Non-pigmented ciliary epithelial cell (primary cell): ENCODE measurements at places on chromosomes 2 and 18.

DNA sequence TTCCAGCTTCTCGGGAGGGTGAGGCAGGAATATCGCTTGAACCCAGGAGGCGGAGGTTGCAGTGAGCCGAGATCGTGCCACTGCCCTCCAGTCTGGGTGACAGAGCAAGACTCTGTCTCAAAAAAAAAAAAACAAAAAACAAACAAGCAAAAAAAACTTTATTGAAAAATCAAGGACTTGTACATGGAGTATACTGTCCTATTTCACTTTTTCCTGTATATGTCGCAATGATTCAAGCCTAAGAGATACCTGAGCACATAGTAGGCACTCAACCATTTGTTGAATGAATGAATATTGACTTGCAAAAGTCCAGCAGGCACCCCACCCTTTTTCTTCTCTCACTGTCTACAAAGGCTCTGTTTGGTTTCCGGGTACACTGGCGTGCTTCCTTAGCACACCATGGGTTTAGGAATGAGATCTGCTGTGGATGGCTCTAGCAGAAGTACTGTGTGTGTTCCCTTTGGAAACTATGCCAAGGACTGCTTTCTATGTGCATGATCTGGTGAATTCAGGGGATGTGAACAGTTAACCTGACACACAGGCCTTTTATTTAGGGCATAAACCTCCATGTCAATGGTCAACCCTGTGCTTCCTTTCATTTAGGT lies 6.1 kb downstream of the APCDD1 start:
- DNase-seq: no peak

DNA sequence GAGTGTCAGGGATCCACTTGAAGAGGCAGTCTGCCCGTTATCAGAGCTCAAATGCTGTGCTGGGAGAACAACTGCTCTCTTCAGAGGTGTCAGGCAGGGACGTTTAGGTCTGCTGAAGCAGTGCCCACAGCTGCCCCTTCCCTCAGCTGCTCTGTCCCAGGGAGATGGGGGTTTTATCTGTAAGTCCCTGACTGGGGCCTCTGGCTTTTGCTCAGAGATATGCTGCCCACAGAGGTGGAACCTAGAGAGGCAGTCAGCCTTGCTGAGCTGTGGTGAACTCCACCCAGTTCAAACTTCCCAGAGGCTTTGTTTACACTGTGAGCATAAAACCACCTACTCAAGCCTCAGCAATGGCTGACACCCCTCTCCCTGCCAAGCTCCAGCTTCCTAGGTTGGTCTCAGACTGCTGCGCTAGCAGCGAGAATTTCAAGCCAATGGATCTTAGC lies 38.1 kb downstream of the PLEK start:
- no peak for DNase-seq

DNA sequence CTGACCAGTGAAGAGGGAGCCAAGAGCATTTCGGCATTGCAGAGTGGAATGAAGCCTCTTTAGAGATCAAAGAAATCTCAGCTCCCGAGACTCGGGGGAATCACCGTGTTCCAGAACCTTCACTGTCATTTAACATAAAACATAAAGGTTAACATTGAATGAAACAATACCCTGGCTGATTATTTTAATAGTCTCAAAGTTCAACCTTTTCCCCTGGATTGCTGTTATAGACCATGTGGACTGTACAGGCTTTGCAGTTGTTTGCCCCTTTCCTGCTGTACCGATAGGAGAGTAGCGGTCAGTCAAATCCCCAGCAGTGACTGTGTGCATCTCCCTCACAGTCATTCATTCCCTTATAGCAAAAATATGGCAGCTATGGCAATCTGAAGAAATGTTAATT lies 48.4 kb downstream of the POU3F3 start:
- no peak for DNase-seq

DNA sequence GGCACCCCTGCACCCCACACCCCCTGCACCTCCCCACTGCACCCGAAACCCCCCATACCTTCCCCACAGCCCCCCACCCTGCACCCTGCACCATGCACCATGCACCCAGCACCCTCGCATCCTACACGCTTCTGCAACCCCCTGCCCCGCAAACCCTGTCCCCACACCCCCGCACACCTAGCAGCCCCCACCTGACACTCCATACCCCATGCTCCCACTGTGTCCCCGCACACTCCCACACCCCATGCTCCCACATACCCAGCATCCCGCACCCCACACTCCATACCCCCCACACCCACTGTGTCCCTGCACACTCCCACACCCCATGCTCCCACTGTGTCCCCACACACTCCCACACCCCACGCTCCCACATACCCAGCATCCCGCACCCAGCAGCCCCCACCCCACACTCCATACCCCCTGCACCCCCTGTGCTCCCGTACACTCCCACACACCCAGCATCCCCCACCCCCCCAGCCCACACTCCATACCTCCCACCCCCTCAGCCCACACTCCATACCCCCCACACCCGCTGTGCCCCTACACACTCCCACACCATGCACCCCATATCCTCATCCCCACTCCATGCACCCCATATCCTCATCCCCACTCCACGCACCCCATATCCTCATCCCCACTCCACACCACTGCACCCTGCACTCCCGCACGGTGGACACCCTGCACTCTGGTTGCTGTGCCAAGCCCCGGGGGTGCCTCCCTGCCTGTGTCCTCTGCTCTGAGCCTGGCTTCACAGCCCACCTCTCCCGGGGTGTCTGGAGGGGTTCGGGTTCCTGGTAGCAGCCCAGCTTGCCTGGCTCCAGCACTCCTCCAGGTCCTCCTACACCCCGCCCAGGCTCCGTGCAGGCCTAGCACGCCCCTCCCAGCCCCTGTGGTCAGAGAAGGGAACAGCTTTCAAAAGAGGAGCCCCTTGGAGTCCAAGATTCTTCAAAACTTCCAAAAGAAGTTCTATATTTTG lies 93.9 kb upstream of the CTDP1 start:
- no peak for DNase-seq

DNA sequence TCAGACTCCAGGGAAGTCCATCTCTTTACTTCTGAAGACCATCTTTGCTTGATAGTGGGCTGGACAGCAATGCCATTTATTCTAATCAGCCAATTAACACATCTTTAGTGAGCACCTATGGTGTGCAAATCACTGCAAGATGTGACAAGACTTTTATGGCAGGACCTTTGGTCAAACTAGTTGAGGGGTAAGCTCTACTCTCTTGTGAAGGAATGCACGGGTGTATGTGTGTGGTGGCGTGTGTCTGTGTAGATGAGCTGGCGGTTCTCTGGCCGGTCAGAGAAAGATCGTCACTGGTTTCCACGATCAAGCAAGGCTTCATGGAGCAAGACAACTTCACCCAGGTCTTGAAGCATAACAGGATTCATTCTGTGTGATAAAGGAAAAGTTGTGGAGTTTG lies 281.1 kb upstream of the EPAS1 start:
- DNase-seq: no peak

DNA sequence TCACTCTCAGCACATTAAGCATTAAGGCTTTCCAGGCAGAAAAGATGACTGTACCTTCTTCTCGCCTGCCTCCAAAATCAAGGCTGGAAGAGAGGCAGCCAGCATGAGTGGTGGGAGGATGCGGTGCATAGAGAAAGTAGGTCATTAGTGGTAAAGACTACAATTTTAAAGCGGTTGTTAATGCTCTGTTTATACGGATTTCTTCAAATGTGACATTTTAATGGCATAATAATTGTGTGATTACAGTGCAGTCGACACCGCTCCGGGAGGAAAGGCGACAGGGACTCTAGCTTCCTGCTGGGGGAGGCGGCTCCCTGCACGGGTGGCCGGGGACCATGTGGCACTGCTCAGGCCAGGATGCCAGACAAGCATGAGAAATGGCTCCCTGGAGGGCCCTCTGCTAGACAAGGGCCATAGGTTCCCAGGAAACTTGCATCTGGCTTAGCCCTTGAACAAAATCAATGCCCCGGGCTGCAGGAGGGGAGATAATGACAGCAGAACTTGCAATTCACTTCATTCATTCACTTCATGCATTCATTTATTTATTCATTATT lies 129.6 kb downstream of the GALNT14 start:
- no peak for DNase-seq

DNA sequence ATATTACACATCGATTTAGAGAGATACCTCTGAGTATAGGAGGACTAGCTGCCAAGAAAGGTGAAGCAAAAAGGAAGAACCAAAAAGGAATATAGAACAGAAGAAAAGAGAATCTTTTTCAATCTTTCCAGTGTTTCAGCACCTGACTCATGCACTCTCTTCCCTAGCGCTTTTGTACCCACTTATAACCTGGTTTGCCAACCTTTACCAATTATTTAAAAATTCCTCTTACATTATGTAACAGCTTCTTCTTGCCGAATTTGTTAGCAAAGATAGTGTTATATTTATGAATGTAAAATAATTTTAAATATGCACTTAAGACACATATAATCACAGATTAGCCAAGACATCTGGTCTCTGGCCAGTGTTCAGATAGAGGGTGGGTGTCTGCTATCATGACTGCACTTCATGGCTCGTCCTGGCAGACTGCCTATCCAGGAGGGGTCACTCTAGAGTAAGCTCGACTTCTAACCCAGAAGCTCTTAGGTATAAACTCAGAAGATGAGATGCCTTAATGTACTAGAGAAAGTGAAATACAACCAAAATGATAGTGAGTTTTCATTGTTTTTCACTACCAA lies 122.9 kb downstream of the ATAD2B start:
- no peak for DNase-seq

- no peak for DNase-seq
These were observed 131.4 kb downstream of the SEPTIN10 start for GRCh38 chr2:109482361-109482861.

GRCh38 chr2:209790066-209790728 lies 18.6 kb downstream of the UNC80 start:
- no peak for DNase-seq

GRCh38 chr2:96832754-96833507 lies 10.9 kb downstream of the ANKRD23 start:
- peak; percentile 34 for DNase-seq

DNA sequence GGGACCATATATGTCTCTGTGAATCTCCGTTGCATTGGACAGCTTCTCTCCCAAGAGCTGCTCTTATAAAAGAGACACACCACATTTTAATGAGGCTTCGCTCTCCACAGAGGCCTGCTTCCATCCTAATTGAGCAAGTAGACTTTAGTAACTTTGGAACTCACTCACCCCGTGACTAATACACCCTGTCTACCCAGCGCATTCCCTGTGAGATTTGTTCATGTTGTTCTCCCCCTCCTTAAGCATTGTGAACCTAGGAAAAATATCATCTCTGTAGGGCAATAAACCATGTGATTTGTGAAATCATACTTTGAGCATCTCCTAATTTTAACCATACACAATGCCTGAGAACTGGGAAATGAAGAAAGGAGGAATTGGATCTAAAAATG lies 56.9 kb downstream of the MCFD2 start:
- peak; percentile 88 for DNase-seq

DNA sequence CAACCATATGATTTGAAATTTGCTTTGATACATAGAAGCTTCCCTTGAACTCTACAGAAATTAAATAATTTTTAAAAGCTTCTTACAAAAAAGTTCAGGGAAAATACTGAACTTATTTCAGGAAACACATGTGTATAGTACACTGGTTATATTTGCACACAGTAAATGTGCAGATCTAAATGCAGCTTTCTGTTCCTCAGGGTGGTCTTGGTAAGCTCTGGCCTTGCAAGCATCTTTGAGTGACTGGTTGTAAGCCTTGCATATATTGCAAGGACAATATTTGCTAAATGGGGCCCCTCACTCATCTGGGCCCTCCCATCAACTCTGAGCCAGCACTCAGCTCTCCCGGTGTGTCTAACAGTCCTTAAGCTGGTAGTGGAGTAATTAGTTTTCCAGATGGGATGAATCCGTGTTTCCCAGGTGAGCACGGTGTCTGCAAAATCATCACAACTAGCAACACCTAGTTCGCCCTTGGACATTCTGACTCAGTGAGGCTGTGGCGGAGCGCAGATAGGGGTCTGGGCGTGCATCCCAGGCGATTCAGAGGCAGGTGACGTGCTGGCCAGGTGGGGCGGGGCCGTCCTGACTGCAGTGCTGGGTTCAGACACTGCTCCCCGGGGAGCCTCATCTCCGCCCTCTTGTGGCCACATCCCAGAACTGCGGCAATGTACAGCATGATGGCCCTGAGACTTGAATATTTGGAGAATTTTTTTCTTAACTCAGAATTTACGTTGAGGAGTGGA lies 149.6 kb downstream of the MBP start:
- peak; percentile 41 for DNase-seq

GRCh38 chr2:222862106-222862908 lies 1.5 kb downstream of the ACSL3 start:
- DNase-seq: no peak

GRCh38 chr2:49226360-49226759 lies 72.0 kb upstream of the FSHR start:
- no peak for DNase-seq

GRCh38 chr2:239768031-239768790 lies 256.9 kb downstream of the NDUFA10 start:
- DNase-seq: no peak

DNA sequence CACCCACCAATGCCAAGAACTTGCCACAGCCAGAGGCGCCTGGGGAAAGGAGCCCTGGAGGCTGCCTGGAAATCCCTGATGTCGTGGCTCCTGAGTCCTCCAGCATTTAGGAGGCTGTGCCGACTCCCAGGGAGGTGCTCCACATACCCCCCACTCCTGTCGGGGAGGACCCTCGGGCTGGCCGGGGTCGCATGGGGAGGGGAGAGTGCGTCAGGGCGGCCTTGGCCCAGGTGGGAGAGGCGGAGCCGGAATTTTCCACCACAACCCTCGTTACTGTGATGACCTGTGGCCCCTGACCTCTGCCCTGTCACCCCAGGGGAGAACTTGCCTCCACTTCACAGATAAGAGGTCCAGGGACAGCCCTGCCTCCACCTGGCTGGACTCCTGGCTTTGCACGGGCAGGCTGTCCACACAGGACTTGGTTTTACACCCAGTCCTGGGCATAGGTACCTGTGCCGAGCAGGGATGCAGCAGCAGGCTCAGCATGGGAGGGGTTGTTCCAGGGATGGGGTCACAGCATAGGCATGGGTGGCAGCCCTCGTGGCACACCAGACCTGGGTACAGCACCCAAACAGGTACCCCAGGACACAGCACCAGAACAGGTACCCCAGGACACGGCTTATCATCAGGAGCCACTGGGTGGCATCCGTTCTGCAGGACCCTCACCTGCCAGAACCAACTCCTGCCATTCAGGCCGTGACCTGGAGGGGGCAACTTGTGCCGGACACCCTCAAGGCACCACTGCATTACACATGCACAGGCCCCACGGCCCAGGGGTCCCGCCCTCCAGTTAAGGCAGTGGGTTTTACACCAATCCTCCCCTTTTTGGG lies 12.3 kb upstream of the AGXT start:
- no peak for DNase-seq

GRCh38 chr18:78664048-78664447 lies 315.6 kb upstream of the SALL3 start:
- no peak for DNase-seq

- no peak for DNase-seq
These were observed 282.0 kb downstream of the DPP10 start for GRCh38 chr2:114724454-114724853.
